ENCODE measurements at places on chromosomes 2 and 18.
A peak's percentile ranks its signal among the peaks of the same experiment; 100 is the strongest.

DNA sequence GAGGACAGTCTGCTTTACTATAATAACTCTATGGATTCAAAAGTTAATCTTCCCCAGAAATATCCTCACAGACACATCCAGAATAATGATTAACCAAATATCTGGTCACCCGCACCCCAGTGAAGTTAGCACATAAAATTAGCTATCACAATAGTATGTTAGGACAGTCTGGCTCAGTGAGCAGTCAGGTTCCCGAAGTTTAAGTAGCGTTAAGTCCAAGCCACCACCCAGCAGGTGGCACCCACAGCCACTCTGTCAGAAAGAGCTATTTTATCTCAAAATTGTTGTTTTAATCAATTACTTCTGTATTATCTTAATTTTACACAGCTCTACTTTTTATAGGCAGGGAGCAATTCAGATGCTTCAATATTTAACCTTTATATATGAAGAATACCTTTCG is 537.5 kb downstream of the MBD2 start:
- no peak for DNase-seq

DNA sequence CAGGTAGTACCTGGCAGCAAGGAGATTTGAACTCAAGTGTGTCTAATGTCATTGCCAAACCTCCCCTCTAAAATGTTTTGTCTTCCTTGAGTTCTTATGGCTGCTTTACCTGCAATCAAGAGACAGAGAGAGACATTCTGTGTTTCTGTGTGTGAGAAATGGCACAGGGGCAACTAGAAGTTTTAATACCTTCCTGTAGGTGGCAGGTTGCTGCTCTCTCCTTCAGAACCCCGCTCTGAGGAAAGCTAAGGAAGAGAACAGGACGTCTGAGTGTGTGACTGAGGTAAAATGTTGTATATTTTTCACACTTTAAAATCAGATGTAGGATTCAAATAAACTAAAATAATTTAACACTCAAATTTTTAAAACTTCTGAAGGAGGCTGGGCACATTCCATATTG is 19.2 kb downstream of the DTNA start:
- no peak for DNase-seq

GRCh38 chr2:43057026-43057741 is 169.2 kb downstream of the ZFP36L2 start:
- peak; percentile 92 for DNase-seq

GRCh38 chr18:23138471-23138870 is 3.2 kb downstream of the CABLES1 start:
- DNase-seq = peak; percentile 33

DNA sequence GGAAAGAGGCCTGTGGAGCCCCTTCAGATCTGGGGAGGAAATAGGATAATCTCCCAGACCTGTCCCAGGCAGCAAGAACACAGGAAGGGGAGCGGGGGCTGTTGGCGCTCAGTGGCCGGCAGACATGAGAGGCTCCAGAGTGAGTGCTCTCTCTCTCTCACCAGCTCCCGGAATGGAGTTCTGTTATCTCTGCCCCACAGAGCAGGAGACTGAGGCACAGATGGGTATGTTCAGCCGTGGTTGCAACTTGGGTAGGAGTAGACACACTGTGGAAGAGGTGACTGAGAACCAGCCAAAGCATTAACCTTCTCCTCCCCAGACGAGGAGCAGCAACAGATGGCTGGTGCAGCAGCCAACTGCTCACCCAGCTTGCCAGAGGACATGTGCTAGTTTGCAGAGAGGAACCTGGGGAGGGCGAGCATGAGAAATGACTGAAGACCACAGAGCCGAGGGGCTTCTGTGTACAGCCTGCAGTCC is 82.0 kb downstream of the NRP2 start:
- no peak for DNase-seq

GRCh38 chr2:133943108-133943507 is 310.8 kb upstream of the MGAT5 start:
- no peak for DNase-seq

GRCh38 chr2:222730366-222730999 is 59.0 kb downstream of the MOGAT1 start:
- peak; percentile 30 for DNase-seq

GRCh38 chr2:7887441-7887840 is 794.4 kb upstream of the ID2 start:
- no peak for DNase-seq

GRCh38 chr2:160252278-160252887 is 52.3 kb upstream of the ITGB6 start:
- peak; percentile 41 for DNase-seq

DNA sequence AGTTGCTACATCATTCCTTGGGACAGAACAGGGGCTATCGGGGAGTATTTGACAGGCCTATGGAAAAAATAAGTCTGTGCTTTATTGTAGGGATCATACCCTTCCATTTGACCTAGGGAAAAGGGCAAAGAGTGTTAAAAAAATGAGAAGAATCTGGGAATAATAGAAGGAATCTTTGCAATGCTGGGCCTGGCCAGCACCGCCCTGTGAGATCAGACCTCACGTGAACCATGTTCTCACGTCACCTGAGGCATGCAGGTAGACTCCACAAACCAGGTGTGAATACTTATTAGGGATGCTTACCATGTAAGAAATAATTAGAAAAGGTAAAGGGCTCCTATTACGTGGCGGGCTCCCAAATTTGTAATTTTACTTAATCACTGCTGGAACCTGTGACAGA is 177.5 kb upstream of the GATA6 start:
- no peak for DNase-seq

- no peak for DNase-seq
Measured at GRCh38 chr18:79438898-79439627, 43.3 kb downstream of the NFATC1 start.

DNA sequence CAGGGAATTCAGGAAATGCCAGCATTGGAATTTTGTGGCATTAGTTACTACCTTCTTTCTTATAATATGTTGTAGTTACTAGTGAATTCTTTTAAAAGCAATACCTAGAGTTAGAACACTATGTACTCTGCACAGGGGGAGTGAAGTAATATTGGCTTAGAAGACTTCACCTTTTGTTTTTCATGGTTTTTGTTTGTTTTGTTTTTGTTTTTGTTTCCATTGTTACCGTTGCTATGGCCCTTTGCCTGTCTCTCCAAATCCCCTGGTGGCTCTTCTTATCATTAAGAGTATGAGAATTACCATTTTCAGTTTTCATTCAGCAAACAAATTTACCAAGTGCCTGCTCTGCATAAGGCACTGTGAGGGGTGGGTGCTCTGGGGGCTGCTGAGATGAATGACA is 160.1 kb downstream of the HAUS1 start:
- DNase-seq = no peak

GRCh38 chr2:160389875-160390274 is 103.7 kb downstream of the RBMS1 start:
- no peak for DNase-seq

- no peak for DNase-seq
Measured at GRCh38 chr18:78678318-78678695, 301.3 kb upstream of the SALL3 start.

DNA sequence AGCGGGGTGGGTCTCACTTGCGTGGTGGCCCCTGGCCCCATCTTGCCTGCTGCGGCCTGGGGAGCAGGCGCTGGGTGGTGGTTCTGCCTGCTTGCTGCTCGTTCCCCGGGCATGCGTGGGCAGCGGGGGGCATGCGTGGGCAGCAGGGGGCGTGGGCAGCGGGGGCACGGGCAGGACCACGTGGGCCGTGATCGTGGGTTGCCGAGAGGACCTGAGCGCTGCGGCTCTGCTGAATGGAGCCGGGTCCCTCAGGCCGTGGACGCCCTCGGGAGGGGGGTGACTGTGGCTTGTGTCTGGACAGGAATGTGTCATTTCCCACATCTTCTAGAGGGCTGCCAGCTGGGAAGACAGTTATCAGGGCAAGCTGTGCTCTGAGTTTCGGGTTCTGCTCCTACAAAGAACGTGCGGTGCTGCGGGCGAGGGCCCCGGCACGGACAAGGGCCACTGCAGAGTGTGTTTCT is 8.3 kb upstream of the GAL3ST2 start:
- no peak for DNase-seq

DNA sequence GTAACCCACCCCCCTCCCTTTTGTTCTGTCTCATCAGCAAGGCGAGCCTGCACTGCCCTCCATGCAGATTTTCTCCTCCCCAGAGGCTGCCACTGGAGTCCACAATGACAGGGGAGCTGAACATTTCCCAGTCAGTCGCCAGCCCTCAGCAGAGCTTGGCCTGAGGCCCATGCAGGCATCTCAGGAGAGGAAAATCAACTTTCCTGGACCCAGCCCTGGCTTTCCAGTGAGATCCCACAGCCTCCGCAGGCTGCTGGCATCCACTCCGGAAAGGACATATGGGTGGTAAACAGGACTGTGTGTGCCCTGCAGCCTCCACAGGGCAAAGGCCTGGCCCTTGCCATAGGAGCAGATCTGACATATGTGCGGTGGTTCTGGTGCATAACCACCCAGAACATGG is 253.8 kb downstream of the TNS1 start:
- DNase-seq = no peak

DNA sequence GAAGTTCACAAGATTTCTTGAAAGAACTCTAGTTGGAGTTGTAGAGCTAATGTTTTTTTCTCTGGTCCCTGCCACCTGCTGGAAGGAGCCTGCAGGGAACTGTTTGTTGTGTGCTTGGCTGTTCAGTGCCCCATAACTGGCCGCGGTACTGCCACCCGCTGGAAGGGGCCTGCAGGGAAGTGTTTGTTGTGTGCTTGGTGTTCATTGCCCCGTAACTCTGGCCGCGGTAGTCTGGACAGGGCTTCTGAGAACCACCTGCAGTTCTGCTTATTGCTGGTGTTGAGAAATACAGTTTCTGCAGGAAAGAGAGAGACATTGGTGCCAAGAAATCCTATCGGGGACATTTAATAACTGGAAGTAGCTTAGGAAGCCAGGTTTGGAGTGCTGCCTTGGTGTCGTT is 58.1 kb downstream of the AGAP1 start:
- peak; percentile 77 for DNase-seq

DNA sequence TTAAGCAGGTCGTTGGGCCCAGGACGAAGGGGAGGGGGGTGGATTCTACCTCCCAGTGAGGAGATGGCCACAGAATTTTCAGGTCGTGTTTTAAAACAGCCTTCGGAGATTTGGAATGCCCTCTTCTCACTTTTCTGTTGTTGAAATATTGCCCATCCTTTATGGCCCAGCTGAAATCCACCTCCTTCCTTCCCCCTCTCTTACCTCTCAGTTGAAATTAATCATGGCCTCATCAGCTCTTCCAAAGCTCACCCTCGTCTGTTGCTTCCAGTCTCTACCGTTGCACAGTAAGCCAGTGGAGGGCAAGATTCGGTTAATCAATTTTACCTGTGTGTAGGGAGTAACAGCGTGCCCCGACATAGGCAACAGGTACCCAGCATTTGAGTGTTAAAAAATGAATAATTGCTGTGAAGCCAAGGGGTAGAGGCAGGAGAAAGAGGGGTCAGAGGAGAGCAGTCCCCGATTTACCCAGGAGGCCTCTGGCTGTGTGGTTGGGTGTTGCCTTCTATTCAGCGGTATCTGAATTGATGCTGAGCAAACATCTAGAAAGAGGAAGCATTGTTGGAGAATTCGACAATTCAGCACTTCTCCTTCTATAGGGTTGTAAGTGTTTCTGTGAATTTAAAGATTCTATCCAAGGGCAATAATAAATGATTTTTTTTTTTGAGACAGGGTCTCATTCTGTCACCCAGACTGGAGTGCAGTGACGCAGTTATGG is 8.6 kb upstream of the PDIA6 start:
- DNase-seq = no peak

DNA sequence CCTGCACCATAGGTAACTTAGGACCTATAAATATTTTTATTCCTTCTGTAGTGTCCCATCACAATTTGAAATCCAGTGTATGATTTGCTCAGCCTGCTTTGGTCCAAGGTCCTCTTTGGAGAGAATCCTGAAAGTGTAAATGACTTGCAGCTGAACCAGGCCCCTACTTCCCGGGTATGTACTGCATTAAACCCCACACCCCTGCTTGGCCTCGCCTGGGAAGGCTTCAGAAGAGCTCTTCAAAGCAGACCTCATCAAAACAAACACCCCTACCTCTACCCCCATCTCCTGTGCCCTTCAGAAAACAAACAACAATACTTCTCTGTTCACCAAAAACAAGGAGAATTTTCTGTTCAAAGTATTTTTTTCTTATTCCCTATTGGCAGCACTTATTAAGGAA is 9.5 kb upstream of the SPTBN1 start:
- no peak for DNase-seq

DNA sequence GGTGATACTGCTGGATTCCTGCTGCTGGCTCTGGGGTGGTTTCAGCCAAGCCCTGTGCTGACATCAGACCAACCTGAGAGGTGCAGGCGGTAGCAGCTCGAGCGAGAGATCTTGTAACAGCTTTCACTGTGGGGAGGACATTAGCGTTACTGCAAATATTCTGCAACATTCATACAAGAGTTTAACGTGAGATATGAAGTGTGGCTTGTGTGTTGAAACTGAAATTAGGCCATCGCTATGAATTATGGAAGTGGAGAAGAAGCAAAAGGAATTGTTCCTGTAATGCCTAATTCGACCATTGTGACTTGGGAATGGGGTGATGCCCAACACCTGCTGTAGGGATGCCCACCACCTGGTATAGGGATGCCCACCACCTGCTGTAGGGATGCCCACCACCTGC is 6.5 kb upstream of the MLPH start:
- no peak for DNase-seq

- no peak for DNase-seq
Measured at GRCh38 chr2:27621524-27621923, 7.3 kb downstream of the CCDC121 start.

- DNase-seq = no peak
Measured at GRCh38 chr2:127072396-127072795, 34.6 kb downstream of the BIN1 start.

GRCh38 chr18:33152376-33152775 is 288.1 kb downstream of the CCDC178 start:
- no peak for DNase-seq

DNA sequence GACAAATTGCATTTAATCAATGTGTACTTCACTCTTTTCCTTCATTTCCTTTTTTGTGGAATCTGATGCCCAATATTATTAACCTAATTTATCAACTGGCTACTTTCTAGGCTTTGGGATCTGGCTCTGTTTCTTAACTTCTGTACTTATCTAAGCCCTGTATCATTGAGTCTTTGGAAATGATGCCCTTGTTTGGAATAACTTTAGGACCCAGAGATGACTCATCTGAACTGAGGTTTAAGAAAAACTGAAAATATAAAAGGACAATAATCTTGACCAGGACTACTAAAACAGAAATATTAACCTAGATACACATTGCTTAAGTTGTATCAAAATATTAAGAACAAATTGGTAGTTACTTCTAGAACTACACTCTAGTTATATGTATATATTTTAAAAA is 600.8 kb downstream of the CPS1 start:
- DNase-seq = no peak

DNA sequence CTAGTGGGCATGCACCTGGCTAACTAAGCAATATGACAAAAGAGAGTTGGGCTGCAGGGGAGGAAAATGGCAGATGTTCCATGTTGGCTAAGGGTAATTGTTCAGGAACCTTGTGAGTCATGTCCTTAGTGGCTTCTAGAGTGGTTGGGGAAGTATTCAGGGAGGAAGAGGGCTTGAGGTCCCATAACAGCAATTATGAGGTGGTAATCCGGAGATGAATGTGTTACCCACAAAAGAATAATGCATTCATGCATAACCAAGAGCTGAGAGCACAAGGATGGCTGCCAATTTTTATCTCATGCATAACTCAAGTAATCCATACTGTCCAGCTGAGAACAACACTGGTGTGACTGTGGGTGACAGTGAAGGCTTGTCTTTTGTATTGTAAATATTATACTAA is 42.9 kb downstream of the TMEFF2 start:
- DNase-seq = no peak

GRCh38 chr18:78740876-78741275 is 238.7 kb upstream of the SALL3 start:
- DNase-seq = no peak

- peak; percentile 52 for DNase-seq
Measured at GRCh38 chr2:39642051-39642718, 23.5 kb upstream of the TMEM178A start.
